ENCODE measurements at places on chromosomes 2 and 18. TPM values are rescaled to one million over a fixed set of nuclear protein-coding genes. Genes with fewer than 3 reads are reported as not detected.

Gene CD28
- total RNA-seq: not detected

Gene NMUR1
- total RNA-seq: not detected

Gene UGT1A6
- total RNA-seq: not detected

Gene RGPD4
- total RNA-seq: not detected

Gene HOXD9
- not detected for total RNA-seq

Gene SPP2
- not detected for total RNA-seq

Gene TMEM200C
- 1.5 TPM for total RNA-seq

Gene KLHL30
- not detected for total RNA-seq

Gene CLEC4F
- total RNA-seq: not detected

Gene AFF3
- total RNA-seq: 11.3 TPM

Gene ADD2
- total RNA-seq: under 0.01 TPM

Gene VIL1
- total RNA-seq: not detected

Gene COLEC12
- 14.8 TPM for total RNA-seq

Gene INPP5D
- total RNA-seq: 0.15 TPM

Gene SCN2A
- total RNA-seq: 1.2 TPM

Gene PLGLB2
- 0.89 TPM for total RNA-seq

Gene NAT8
- not detected for total RNA-seq

Gene UGT1A8
- not detected for total RNA-seq

Gene ZNF521
- 55.1 TPM for total RNA-seq

Gene RPRM
- total RNA-seq: not detected

Gene AGFG1
- 44.9 TPM for total RNA-seq

Gene ANAPC1
- total RNA-seq: 47.2 TPM

Gene CNTNAP5
- total RNA-seq: not detected

Gene FOXD4L1
- not detected for total RNA-seq

Gene CRYGD
- not detected for total RNA-seq

Gene RIT2
- total RNA-seq: not detected

Gene ABCA12
- not detected for total RNA-seq

Gene THADA
- 16.3 TPM for total RNA-seq

Gene C2orf80
- total RNA-seq: not detected

Gene AQP4
- not detected for total RNA-seq

Gene ZNF892
- total RNA-seq: 2.8 TPM

Gene PLEKHH2
- total RNA-seq: 1.2 TPM

Gene CDKL4
- total RNA-seq: not detected

Gene IL18R1
- total RNA-seq: 1.3 TPM

Gene CFC1
- not detected for total RNA-seq

Gene OTX1
- total RNA-seq: 0.17 TPM

Gene CROCC2
- not detected for total RNA-seq
